ENCODE measurements at places on chromosomes 7 and 10.

DNA sequence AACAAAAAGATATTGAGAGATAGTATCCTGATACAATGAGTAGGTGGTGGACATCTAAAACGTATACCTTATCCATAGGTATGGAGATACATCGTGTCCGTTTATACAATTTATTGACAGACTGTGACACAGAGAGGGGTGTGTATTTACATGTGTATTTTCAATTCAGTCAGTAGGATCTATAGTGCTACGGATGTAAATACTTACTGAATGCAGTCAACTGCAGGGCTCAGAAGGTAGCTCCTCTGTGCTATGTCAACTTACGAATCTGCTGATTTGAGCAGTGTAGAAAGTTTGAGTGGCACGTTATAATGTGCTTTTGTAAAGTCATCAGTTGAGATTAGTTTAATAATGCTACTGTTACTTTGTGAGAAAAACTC lies 626 bp downstream of the ZNF804B start:
- no peaks in the 10 kb centered on the region for H3K4me1 ChIP-seq
- H3K27me3 ChIP-seq, result peaks cover 4% of the 10 kb centered on the region
- peak; percentile 1 for DNase-seq
- H3K4me3 ChIP-seq, result no peak overlapping the region
- no peak overlapping the region for H3K27ac ChIP-seq

DNA sequence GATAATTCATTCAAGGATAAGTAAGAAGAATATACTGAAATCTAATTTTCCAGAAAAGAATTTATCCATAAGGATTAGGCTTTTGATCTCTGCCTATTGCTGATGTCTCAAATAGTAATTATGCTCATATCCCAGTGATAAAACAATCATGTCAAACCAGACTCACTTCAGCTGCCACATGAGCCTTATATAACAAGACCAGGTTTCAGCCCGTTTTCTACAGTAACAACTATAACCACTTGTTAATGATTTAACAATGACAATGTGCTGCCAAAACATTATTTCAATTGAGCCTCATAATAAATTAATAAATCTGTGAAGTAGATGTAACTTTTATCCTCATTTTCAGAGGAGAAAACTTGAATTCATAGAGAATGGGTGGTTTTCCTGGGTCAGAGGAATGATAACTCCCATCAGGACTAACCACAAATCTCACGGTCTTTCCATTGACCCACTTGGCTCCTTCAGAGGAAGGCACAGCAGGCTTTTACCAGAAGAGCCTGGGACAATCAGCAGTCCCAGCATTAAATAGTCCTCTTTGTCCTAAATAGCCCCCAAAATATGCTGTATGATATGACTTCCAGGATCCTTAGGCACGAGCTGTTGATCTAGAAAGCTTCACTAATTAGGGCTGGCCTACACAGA lies 42.5 kb upstream of the SLIT1 start:
- DNase-seq, result no peak
- no peak overlapping the region for H3K4me3 ChIP-seq
- peaks cover 1% of the 10 kb centered on the region for H3K36me3 ChIP-seq
- no peak overlapping the region for H3K27ac ChIP-seq

GRCh38 chr10:78896159-78896928 lies 172.4 kb upstream of the ZMIZ1 start:
- H3K4me1 ChIP-seq, result no peaks in the 10 kb centered on the region
- H3K27me3 ChIP-seq, result no peaks in the 10 kb centered on the region
- DNase-seq, result no peak
- no peaks in the 10 kb centered on the region for H3K36me3 ChIP-seq
- H3K4me3 ChIP-seq, result no peak overlapping the region
- no peak overlapping the region for H3K27ac ChIP-seq

- H3K27ac ChIP-seq, result no peak overlapping the region
- H3K4me3 ChIP-seq, result no peak overlapping the region
- DNase-seq, result no peak
- H3K4me1 ChIP-seq, result no peaks in the 10 kb centered on the region
- no peaks in the 10 kb centered on the region for H3K36me3 ChIP-seq
These were observed 10.2 kb downstream of the HIBADH start for GRCh38 chr7:27652518-27652917.

DNA sequence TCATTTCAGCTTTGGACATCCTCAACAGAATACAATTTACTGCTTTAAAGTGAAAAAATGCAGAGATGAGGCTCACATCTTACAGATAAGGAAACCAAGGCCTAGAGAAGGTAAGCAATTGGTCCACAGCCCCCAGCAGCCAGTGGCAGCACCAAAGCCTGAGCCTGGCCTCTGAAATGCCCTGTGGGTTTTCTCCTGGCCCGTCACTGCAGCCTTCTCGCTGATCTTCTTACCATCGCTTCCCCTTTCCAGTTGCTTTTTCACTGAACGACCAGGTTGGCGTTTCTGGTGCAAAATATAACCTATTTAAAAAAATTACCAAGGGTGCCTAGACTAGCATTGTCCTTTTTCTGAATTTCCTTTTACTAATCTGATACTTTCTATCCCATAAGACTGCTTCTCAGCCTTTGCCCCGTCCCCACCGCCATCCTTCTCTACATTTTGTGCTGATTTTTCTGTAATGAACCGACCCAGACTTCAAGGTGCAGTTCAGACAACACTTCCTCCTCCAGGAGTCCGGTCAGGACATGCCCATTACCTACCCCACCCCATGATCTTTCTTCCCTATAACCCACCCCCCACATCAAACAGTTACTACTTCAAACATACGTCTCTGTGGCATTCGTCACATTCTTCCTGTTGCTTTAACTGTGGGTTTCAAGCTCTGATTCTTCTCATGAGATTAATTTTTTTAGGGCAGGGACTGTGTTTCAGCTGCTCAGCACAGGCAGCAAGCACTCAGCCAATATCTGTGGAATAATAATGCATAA lies 289.4 kb downstream of the DNAJB6 start:
- no peak overlapping the region for H3K4me3 ChIP-seq
- no peaks in the 10 kb centered on the region for H3K27me3 ChIP-seq
- no peak for DNase-seq
- no peaks in the 10 kb centered on the region for H3K4me1 ChIP-seq
- H3K27ac ChIP-seq, result no peak overlapping the region

DNA sequence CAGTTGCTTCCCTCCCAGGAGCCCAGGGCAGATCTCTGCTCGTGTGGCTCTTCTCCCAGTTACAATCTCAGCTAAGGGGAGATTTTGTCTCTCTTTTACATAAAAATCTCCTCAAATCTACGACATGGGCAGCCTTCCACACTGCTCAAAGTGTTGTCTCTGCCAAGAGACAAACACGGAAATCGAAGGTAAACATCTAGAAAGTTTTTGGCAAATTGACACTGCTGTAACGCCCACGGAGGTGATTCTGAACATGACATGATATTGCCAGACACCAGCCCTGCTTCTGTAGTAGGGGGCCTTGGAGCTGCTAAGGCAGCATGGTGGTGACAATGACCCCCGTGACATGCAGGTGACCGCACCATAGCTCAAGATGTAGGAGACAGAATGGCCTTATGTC lies 128.3 kb downstream of the CCDC3 start:
- no peak overlapping the region for H3K27ac ChIP-seq
- H3K4me1 ChIP-seq, result no peaks in the 10 kb centered on the region
- H3K36me3 ChIP-seq, result no peaks in the 10 kb centered on the region
- H3K27me3 ChIP-seq, result no peaks in the 10 kb centered on the region

All from mesendoderm (in vitro differentiated cells).